HCEC 1CT (cell line): ENCODE measurements at places on chromosomes 3 and 15.

DNA sequence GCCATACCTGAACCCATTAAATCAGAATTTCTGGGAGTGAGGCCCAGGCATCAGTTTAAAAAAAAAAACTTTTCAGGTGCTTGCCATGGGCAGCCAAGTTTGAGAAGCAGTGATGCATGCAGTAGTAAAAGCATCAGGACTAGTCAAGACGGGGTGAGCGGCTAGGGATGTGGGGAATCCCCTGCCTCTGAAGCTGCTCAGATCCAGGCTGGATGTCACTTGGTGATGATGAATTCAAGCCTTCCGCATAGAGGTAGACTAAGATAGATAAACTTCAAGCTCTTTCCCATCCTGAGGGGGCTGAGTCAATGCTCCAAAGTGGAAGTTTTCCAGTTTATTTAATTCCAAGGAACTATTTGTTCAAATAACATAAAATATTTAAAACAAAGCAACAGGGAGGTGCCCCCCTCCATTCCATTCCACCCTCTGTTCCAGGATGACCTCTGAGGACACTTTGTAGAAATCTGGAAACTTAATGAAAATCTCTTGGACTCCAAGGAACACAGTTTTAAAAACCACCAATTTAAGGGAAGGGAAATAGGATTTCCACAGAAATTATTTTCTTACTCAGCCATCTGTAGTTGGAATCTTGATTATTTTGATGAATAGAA, 100.4 kb upstream of the NR2E3 start:
- DNase-seq: no peak

DNA sequence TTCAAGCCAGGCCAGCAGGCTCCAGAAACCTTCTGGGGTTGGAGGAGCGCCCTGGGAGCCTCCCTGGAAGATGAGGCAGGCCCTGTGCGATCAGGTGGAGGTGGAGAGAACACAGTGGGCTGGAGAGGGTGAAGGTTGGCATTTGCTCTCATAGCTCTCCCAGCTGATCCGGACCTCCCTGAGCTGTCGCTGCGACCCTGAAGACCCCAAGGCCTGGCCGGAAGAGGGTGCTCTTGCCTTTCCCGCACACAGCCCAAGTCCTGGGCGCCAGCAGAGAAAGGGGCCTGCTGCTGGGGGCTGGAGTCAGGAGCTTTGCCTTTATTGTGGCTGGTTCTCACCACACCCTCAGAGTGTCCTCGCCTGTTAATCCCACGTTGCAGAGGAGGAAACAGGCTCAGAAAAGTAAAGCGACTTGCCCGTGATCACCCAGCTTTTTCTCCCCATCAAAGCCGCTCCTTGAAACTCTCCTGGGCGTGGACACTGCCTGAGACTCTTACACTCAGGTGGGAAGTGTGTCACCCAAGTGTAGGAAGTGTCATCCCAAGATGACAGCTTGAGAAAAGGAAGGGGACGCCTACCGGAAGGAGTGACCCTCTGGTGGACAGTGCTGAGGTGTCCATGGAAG, 8.6 kb upstream of the RPL29 start:
- peak; percentile 31 for DNase-seq

DNA sequence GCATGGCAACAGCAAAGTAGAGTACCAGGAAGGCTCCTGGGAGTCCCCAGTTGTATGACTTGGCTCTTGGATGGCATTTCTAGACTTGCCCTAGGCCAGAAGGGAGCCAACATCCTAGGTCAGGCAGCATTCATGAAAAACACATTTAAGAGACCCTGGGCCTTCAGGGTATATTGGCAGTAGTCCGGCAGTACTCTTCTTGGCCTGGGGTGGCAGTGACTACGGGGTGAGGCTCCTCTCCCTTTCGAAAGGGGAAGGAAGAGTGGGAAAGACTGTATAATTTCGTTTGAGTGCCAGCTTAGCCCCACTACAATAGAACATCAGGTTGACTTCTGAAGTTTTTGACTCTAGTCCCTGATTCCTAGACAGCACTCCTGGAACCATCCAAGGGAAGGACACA, 136.4 kb downstream of the ZIC4 start:
- no peak for DNase-seq

GRCh38 chr15:34038871-34039789, at the start of gene AVEN:
AVEN (minus strand) TSS chr15:34039204; CDS start chr15:34039046, 158 bp downstream.
- peak; percentile 56 for DNase-seq

DNA sequence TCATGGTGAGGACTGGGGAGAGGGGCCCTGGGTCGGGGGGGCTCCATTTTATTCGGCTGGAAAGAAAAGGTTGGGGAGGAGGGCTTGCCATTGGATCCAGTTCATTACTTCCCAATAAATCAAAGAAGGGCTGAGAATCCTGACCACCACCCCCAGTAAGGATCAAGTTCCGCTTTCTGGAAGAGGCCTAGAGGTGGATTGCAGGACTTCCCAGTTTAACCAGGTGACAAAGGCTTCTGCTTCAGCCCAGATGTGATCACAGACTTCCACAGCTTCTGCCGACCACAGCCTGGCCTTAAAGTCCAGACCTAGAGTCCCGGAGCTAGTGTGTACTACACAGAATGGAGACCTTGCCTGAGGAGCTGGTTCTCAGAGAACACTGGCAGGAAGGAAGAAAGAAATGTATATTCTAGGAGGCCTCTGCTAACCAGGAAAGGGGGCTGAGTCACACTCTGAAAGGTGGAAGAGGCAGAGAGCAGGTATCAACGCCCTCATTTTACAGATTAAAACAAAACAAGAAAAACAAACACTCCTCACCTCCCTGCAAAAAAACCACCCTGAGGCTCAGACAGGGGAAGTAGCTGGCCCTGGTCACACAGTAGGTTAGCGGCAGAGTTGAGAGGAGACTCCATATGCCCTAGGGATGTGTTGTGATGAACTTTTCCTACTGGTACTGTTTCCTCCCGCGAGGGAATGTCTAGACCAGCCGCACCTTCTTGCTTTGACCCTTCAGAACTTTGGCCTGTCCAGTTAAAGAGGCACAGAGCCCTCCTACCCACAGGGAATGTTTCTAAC, 1.1 kb upstream of the CEMIP start:
- DNase-seq: no peak

GRCh38 chr15:85826756-85827515, 32.2 kb upstream of the KLHL25 start:
- no peak for DNase-seq

DNA sequence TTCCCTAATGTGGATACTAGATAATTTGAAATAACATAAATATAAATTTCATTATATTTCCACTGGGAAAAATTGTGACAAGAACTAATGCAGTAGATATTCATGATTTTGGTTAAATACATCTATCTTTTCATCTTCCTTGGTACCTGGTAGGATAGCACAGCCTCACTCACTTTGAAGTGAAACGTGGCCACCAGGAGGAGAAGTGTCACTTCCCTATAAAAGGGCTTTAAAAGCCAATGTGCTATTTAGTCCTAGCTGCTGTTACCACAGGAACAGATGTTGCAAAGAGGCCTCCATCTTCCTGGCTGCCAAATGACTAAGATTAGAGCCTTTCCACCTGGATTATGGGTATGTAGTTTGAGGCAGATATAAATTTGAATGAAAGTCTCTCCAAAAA, 140.0 kb downstream of the PLOD2 start:
- peak; percentile 4 for DNase-seq

DNA sequence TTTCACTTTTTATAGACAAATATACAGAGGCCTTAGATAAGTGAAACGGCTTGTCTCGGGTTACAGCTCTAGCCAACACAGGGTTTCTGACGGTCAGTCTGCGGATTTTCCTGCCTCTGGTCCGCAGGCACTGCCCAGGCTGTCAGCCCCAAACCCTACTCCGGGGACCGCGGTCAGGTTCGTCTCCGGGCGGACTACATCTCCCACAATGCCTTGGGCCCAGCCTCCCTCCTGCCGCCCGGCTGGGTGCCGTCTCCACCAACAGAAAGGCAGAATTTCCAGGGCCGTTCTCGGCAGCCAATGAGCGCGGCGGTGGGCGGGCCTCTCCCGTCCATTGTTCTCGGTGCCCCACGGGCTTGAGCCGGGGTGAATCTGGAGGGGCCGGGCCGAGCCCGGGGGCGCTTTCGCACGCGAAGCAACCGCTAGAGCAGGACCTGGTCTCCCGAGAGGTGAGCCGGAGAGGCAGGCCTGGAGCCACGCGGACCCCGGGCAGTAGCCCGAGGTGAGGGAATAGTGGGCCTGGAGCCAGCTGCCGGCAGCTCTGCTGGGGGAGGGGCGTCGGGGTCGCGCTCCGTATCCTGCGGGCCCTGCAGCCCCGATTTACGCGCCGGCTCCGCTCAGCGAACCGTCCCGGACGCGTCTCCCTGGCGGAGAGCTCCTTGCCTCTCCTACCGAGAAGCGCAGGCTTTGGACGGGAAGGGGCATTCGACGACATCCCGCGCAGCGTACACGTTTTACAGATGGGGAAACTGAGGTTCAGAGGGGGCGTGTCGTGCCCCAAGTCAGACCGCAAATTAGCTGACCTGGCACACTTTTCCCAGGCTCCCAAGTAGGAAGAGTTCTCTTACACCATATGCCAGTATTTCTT, at the start of gene ZSCAN2:
TSS of gene ZSCAN2 (plus strand) at position 323 of the 868 bp plus-strand sequence. CDS start 2,919 bp downstream, outside the sequence.
- peak; percentile 96 for DNase-seq

DNA sequence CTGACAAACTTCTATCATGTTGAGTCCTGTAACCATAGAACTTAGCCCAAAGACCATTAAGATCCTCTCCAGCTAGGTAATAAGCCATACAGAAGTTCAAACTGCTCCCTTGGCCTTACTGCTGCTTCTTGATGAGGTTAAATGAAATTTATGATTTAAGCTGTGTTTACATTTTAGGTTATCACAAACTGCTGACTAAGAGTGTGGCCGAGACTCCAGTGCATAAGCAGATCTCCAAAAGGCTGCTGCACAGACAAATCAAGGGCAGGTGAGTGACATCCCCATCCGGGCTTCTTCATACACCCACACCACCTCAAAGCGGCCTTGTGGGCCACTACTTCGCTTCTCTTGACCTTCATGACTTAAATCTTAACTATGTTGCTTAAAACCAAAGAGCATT, 39.0 kb downstream of the KIF7 start:
- DNase-seq: no peak

- no peak for DNase-seq
These were observed 23.5 kb upstream of the TBC1D5 start for GRCh38 chr3:17765819-17766472.

DNA sequence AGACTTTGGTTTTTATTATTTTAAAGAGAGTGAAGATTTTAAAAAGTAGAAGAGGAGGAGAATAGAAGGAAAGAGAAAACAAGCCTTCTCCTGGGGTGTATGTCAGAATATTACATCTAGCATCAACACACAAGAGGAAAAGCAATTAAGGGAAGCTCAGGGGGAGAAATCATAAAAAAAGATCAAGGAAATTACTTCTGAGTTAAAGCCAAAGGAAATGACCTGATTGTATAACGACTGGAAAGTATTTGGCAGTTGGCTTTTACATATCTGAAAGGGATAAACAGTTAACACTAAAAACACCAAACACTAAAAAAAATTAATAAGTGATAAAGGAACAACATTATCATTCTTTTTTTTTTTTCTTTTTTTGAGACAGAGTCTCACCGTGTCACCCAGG, 58.4 kb downstream of the CPNE4 start:
- DNase-seq: no peak

DNA sequence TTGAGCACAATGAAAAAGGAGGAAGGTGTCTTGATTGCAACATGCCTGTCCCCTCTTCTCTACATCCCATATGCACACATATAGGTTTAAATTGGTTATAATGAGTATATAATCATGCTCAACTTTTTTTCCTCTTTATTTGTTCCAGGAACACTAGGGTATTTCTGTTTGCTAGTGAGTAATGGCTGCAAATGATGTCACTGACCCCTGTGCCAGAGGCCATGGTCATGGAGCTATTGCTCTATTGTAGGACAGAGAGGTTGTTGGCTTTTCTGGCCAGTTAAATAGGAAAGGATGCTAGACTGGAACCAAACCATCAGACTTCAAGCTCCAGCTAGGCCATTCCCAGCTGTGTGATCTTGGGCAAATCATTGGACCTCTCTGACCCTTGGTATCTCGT, 9.6 kb downstream of the ARHGEF3 start:
- no peak for DNase-seq

DNA sequence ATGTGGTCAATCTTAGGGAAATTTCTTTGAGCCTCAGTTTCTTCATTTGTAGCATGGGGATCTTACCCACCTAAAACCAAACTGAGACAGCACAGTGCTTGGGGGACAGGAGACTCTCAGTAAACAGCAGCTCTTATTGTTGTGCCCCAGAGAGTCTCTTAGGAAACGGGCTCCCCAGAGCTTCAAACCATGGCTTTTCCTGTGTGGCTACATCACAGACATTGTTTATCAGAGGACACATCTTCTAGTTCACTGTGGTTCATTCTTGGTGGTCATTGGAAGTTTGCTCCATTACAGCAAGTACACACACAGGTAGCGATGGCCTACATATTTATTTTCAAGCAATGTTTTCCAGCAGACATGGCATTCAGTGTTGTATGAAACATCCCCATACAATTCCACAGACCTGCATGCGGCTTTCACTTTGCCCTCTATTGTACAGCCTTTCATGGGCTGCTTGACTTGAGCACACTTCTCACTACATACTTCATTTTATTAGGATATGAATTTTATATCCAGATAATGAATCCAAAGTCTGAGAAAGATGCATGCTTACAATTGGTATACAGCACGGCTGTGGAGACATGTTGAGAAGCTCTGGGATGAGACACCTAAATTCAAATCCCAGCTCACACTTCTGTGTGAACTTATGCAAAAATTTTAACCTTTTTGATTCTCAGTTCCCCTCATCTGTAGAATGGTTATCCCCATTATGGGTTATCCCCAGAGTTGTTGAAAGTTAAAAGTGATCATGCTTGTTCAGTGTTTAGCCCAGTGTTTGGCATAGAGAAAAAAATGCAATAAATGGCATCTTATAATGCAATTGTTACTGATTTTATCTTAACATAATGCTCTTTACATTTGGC, 84.8 kb upstream of the ICE2 start:
- DNase-seq: no peak

GRCh38 chr15:39690881-39691634, 91.6 kb downstream of the FSIP1 start:
- no peak for DNase-seq

- no peak for DNase-seq
These were observed 12.3 kb downstream of the LRIG1 start for GRCh38 chr3:66488492-66488891.

DNA sequence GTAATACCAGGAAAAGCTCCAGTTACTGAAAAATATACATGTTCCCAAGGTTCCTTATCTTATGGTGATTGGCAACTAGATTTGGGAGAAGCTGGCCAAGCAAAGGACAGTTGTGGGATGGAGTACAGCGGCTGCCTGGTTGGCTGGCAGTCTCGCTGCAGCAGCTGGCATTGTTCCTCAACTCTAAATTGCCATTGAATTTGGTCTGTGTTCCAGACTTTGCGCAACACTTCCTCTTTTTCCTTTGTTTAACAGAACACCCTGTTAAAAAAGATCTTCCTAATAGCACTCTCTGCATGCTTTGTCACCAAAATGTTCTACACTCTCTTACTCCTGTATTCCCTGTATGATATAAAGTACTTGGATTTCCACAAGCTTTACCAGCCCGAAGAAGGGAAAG, 420.6 kb upstream of the RBMS3 start:
- no peak for DNase-seq

GRCh38 chr3:188589071-188589470, 435.1 kb downstream of the LPP start:
- DNase-seq: no peak

DNA sequence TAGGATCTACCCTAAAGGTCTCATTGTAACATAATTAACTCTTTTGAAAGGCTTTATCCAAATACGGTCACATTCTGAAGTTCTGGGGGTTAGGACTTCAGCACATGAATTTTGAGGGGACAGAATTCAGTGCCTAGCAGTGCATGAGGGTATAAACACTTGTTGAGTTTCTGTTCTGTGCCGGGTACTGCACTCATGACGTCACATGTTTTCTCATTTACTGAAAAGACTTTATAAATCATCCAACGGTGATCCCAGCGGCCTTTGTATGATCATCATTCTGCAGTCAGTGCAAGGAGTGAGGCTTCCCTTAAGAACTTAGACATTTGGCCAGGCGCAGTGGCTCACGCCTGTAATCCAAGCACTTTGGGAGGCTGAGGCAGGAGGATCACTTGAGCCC, 25.1 kb downstream of the SV2B start:
- DNase-seq: no peak
